ENCODE measurements at places on chromosomes 4 and X.

DNA sequence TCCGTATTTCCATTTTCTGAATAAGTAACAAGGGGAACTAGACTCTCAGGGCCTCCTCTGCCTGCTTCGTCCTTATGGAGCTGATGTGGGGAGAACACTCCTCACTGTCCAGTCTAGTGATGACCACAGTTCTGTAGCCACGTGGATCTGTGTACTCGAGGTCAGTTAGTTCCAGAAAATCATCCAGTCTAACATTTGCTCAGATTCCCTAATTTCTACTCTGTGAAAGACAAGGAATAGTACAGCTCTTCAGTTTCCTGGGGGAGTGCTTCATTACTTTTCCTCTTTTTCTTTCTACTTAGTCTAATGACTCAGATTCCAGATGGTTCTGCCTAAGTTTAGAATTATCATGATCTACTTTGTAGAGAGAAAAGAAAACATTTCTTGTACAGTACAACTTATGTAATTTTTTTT lies 82.6 kb downstream of the SORBS2 start:
- DNase-seq = no peak

- DNase-seq = peak; percentile 48
These were observed 168.6 kb downstream of the NSUN7 start for GRCh38 chr4:40918330-40918729.

- no peak for DNase-seq
These were observed 152.0 kb downstream of the GRIA2 start for GRCh38 chr4:157372567-157372966.

GRCh38 chr4:25769251-25769650 lies 93.5 kb downstream of the SEL1L3 start:
- no peak for DNase-seq

GRCh38 chr4:86630629-86631028 lies 36.5 kb downstream of the PTPN13 start:
- no peak for DNase-seq

GRCh38 chr4:172362569-172362968 lies 549.4 kb downstream of the GALNTL6 start:
- no peak for DNase-seq

DNA sequence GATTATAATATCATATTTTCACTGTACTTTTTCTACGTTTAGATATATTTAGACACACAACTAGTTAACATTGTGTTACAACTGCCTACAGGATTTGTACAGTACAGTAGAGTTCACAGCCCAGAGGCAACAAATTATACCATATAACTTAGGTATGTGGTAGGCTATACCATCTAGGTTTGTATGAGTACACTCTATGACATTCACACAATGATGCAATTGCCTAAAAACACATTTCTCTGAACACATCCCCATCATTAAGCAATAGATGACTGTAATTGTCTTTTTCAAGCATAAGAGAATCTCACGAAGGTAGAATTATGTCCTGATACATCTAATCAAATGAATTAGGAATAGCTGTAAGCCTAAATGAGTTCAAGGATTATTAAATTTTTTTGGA lies 12.3 kb upstream of the TIGD2 start:
- DNase-seq = no peak

DNA sequence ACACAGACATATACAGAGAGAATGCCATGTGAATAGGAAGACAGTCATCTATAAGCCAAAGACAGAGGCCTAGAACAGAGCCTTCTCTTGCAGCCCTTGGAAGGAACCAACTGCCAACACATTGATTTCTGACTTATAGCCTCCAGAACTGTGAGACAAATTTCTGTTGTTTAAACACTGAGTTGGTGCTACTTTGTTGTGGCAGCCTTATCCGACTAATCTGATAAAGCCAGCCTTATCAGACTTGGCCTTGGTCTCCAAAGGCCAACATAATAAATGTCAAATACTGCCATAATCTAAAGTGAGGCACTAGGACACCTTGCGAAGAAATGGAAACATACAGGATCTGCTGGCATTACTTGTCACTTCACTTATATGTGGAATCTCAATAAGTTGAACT lies 24.3 kb upstream of the PRDX4 start:
- no peak for DNase-seq

- DNase-seq = no peak
These were observed 491 bp downstream of the ARHGEF6 start for GRCh38 chrX:136780241-136780640.

DNA sequence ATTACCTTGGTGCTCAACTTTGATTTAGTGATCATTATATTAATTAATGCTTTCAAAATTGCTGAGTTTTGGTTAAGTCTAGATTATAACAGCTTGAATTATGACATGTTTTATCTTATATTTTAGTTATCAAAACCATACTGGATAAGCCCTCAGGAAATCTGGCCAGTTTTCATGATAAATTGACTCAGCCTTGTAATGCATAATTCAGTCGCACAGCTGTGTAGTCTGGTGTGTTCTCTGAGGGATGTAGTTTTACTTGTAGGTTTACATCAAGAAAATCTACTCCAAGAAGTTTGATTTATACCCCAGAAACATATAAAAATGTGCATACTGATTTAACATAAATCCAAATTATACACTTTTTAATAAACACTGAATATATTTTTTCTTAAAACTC lies 477.5 kb downstream of the SPRY1 start:
- no peak for DNase-seq

- DNase-seq = no peak
These were observed 14.0 kb downstream of the G6PD start for GRCh38 chrX:154532690-154533089.

GRCh38 chr4:148776941-148777340 lies 334.7 kb upstream of the NR3C2 start:
- no peak for DNase-seq

- DNase-seq = no peak
These were observed 17.5 kb downstream of the PRSS12 start for GRCh38 chr4:118335324-118335723.

DNA sequence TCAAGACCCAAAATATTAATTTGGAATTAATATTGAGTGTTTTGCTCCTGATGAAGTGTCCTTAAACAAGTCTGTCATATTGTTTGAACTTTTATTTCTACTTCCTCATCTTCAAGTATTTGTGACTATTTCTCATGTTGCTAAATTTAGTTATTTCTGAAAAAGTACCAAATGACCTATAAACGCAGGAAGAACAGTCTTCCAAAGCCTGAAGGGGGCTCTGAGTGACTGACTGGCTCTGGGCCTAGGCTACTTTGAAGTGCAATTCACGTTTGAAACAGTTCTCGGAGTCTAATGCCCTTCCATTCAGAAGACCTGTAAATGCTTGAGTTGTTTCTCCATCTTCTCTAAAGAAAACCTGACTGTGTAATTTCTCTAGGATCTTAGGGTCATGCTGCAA lies 26.5 kb downstream of the GALNT7 start:
- no peak for DNase-seq

DNA sequence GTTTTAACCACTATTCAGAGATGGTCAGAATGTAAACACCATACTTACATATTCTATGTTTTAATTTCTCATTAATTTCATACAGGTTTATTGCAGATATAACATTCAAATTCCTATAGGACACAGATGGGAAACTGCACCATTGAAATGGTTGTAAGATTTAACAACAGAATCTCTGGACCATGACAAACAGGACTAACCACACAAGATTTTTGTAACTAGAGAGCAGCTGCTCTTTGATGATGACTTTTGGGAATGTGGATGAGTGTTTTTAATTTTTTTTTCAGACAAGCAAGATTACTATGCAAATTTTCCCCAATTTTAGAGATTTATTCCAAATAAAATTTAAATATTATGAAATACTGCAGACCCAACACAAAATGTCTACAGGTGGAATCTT lies 610.2 kb downstream of the PCDH18 start:
- DNase-seq = no peak

DNA sequence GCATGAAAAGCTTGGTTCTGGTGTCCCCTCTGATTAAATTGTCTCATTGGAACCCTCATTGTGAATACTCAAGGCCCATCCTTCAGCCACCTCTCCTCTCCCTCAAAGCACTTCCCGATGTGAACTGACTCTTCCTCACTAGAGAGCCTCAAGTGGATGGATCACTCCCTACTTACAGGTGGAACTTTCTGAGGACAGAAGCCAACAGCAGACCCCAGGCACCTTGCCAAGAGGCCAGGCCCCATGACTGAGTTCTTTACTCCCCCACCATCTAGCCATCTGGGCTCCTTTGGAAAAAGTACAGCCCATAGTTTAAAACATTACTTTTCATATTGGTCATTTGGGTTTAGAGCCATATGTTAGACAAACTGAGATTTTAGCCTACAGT lies 224.1 kb downstream of the SHROOM3 start:
- DNase-seq = no peak

DNA sequence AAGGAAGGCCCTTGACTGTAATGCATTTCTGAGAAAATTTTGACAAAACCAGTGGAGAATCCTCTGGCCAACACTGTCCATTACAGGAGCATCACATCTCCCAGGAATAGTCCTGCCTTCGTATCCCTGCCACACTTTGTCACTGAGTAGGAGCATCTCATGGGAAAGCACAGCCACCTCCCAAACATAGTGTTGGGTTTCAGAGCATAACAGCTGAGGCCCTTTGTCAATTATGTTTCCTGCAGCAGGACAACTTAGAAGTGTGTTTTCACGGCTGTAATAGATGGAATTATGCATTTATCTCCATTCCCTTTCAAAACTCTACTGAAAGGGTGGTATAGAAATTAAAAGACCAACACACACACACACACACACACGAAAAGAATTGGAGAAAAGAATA lies 91.1 kb upstream of the SMAD1 start:
- DNase-seq = no peak

- DNase-seq = no peak
These were observed 9.4 kb upstream of the CPLX1 start for GRCh38 chr4:835148-836002.

DNA sequence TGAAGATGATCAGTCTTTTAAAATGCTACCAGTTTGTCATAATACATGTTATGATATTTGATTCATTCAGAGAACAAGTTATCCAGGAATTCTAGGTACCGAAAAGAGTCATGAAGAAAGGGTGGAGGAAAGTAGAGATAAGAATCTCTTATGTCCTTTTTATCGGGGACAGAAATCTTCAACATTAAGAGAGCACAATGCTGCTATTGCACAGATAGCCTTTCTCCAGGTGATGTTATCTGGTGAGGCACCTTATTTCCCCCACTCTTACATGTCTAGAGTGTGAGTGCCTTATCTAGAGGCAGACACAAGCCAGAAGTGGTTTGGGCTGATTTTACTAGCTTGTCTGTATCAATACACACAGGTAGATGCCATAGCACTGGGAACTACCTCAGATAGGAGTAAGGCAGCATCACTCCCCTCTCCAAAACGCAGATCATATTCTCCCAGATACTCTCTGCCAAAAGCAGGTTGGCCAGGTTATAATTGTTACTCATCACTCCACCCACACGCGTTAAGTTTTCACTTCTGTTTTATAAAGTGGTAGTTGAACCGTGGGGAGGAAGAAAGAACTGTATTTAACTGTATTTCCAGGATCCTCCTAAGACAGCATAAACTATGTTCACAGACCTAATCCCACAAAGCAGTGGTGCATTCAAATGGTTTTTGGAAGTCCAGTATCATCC lies 38.4 kb downstream of the AREG start:
- no peak for DNase-seq

GRCh38 chrX:44723426-44723825 lies 120.4 kb upstream of the DUSP21 start:
- DNase-seq = no peak

GRCh38 chr4:3257556-3258482 lies 8.9 kb downstream of the MSANTD1 start:
- no peak for DNase-seq

- DNase-seq = no peak
These were observed 64.5 kb downstream of the STX18 start for GRCh38 chr4:4477391-4477790.

- no peak for DNase-seq
These were observed 41.9 kb downstream of the WDR1 start for GRCh38 chr4:10074767-10075105.

GRCh38 chr4:110489901-110490508 lies 14.1 kb downstream of the ENPEP start:
- no peak for DNase-seq

GRCh38 chr4:25862411-25863346 lies at the start of gene SEL1L3:
SEL1L3 (minus strand) TSS chr4:25862988; CDS start chr4:25862836, 152 bp downstream.
- peak; percentile 13 for DNase-seq

DNA sequence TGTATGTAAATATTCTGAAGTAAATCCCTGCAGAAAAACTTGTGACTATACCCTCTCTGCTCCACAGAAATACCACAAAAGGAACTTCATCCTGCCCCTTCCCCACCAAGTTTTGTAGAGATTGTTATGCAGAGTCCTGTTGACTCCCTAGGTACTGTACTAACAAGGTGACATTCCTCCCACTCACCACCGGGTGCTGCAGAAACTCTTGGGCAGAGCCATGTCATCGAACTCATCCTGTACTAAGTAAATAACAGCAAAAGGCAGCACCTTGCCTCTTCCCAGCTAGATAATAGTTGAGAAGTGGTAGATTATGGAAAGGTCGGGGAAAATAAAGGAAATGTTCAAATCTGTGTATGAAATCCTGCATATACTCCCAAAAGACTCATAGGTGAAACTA lies 233.3 kb downstream of the STPG2 start:
- DNase-seq = no peak

GRCh38 chrX:15204130-15204751 lies 65.6 kb downstream of the ASB9 start:
- no peak for DNase-seq

DNA sequence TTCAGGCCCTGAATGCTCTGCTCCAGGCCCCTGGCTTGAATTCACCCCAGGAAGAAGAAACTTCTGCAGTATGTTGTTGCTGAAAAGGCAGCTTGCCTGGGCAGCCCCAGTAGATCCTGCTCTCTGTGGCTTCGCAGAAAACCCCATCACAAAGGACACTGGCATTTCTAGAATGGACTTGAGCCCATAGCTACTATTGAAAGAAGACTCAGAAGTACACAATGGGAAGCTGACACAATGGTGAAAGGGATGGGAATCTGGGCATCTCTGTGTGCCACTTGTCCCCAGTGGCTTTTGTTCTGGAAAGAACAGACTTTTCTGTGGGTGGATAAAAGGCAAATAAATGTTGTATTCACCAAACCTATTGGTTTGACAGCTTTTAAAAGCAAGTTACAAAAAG lies 67.4 kb upstream of the SCML1 start:
- DNase-seq = peak; percentile 12

GRCh38 chr4:48439988-48440387 lies 43.2 kb upstream of the SLC10A4 start:
- DNase-seq = no peak
